AG04450 (cell line): ENCODE measurements at places on chromosomes 5 and 9.

DNA sequence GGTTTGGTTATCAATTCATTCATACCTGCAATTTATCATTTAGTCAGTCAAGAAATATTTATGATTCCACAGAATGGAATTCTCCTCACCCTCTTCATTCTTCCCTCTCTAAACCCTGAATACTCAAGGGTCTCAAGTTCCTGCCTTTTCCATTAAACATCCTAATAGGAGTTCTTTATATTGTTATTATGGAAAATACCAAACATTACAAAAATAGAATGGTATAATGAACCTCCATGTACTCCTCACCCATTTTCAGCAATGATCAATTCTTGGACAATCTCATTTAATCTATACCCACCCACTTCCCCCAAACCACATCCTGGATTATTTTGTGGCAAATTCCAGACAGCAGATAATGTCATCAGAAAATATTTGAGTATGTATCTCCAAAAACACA lies 74.5 kb downstream of the ADAMTS12 start:
- DNase-seq: no peak

- no peak for DNase-seq
These were observed 41.6 kb upstream of the LCP2 start for GRCh38 chr5:170338933-170339779.

DNA sequence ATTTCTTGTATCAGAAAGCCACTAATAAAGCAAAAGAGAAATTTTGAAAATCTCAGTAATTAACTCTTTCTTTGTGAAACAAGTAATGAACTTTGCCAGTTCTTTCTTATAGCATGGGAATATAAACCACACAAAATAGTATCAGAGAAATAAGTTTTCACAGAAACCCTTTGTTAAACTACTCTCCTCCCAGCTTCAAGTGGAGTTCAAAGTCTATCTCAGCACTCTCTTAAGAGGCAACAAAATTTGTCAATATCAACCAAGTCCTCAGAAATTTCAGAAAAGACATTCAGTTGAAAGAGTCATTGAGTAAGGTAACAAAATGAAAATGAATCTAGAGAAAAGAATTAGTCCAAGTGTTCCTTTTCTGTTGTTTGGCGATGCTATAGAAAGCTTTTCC lies 89.3 kb downstream of the NTRK2 start:
- no peak for DNase-seq

- no peak for DNase-seq
These were observed 33.6 kb upstream of the ACOT12 start for GRCh38 chr5:81427566-81427965.

DNA sequence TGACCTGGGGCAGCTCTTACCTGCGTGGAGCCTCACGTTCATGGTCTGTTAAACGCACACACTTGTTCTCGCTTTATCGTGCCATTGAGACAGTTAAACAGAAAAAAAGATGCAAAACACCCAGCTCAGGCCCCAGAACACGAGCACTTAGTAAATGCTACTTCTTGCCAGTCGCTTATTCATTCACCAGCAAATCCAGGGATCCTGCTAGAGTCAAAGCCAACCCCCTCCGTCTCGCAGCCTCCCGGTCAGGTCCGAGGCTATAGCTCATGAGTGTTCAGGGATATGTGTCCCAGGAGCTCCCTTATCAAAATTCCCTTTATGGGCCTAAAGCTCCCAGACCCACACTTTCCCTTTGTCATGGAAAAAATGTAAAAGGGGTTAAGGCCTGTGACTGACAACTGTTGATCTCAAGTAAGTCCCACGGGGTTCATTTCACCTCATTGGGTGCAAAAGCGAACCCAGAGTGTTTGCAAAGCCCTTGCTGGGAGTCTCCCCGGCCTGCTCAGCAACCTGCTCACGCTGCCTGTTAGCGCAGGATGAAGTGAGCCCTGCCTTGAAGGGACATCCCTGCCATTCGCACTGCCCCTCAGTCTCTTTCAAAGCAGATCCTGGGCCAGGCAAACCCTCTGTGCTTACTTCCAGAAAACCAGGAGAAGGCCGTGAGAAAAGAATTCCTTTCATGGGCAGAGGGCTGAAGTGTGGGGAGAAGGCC lies 40.7 kb downstream of the HRH2 start:
- no peak for DNase-seq
